Muscle of arm (tissue), 14 donors: ENCODE measurements at places on chromosomes 4 and X. TPM values are rescaled to one million over a fixed set of nuclear protein-coding genes. Genes with fewer than 3 reads are reported as not detected.

DNA sequence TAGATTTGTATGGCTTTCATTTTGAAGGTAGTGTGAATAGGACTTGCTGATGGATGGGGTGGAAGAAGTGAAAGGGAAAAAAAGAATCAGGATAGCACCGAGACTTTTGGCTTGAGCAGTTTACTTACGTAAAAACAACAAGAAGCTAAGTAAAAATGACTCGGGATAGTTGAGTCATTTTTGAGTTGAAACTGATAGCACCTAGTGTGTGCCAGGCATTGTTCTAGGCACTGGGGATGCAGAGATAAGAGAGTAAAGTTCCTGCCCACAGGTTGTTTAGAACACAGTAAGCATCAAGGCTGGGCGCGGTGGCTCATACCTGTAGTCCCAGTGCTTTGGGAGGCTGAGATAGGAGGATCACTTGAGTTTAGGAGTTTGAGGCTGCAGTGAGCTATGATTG lies 34.7 kb downstream of the ADD1 start:
- no peak for DNase-seq

DNA sequence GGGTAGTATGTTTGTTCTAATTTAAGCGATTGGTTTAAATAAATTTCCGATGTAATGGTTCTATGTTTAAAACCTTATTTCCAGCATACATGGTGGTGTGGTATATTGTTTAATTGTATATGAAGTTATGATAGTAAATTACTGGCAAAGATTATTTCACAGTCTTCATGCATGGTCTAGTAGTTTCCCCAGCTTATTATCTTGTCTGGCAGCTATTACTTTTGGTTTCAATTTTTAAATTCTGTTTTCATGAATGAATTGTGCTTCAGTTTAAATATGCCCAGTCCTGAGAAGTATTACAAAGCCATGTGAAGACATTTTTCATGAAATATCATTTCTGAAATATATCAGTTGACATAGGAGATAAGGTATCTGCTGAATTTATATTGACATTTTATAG lies 6.3 kb downstream of the ALG13 start:
- DNase-seq, result no peak

GRCh38 chrX:21718575-21718974 lies 39.3 kb downstream of the SMPX start:
- DNase-seq, result no peak

GRCh38 chr4:74466242-74466641 lies 21.3 kb downstream of the AREG start:
- no peak for DNase-seq

DNA sequence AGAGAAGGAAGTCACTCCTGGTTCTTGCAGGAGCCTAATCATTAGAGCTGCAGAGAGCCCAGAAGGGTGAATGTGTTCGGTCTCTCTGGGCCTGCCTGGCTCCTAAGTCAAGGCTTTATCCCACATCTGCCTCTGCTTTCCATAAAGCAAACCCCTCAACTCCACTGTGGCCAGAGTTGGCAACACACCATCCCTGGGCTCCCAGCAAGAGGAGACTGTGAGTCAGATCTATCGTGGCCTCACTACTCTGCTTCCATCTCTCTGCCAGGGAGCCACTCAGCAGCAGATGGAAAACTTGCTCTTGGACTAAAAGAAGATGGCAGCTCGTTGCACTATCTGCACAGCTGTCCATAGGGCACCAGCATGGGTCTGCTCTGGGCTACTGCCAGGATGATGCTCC lies 348.2 kb downstream of the FBXW7 start:
- no peak for DNase-seq

DNA sequence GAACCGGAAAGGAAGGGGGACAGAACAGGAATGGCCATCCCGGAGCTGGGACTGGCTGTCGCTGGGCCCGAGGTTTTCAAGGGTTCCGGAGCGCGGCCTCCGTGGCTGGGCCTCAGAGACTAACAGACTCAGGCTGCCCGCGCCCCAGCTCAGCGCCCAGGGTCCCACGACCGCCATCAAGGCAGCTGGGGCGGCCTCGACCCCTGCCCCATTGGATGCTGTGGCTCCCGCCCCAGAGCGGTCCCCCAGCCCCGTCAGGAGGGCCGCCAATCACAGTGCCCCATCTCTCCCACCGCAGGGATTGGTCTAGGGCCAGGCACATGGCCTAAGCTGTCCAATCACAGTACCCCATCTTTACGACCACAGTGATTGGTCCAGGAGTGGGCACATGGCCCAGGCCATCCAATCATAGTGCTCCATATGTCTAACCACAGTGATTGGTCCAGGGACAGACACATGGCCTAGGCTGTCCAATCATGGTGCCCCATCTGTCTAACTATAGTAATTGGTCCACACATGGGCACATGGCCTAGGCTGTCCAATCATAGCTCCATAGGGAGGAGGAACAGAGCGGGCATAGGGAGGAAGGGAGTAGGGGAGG lies 105.3 kb upstream of the NKX1-1 start:
- no peak for DNase-seq

- no peak for DNase-seq
Observed at GRCh38 chr4:95599777-95600400, 51.1 kb upstream of the UNC5C start.

DNA sequence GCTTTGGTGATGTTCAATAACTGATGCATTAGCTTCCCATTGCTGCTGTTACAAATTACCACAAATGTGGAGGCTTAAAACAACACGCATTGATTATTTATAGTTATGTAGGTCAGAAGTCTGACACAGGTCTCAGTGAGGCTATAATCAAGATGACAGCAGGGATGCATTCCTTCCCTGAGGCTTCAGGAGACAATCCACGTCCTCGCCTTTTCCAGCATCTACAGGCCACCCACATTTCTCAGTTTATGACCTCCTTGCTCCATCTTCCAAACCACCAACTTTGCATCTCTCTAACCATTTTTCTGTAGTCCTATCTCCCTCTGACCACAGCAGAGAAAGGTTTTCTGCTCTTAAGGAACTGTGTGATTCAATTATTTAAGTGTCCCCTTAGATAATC lies 92.5 kb downstream of the GASK1B start:
- DNase-seq, result no peak

- DNase-seq, result no peak
Observed at GRCh38 chr4:28973587-28974350, 1746.4 kb upstream of the PCDH7 start.

Gene SSX2
- not detected for polyA plus RNA-seq

Gene GABRB1
- polyA plus RNA-seq, result not detected

Gene ETNPPL
- not detected for polyA plus RNA-seq

Gene JCHAIN
- 7.1 TPM for polyA plus RNA-seq

Gene IQCM
- not detected for polyA plus RNA-seq

Gene GRID2
- 0.51 TPM for polyA plus RNA-seq
